CD4-positive, alpha-beta T cell treated with Interleukin-4 for 1 hour (primary cell): ENCODE measurements at places on chromosomes 11 and 22.
A peak's percentile ranks its signal among the peaks of the same experiment; 100 is the strongest.

- no peak for DNase-seq
These were observed 2.2 kb downstream of the ADM2 start for GRCh38 chr22:50483556-50483955.

GRCh38 chr22:44336962-44337677 lies 24.4 kb upstream of the SHISAL1 start:
- no peak for DNase-seq

GRCh38 chr11:83540112-83540675 lies 254.0 kb upstream of the CCDC90B start:
- no peak for DNase-seq

DNA sequence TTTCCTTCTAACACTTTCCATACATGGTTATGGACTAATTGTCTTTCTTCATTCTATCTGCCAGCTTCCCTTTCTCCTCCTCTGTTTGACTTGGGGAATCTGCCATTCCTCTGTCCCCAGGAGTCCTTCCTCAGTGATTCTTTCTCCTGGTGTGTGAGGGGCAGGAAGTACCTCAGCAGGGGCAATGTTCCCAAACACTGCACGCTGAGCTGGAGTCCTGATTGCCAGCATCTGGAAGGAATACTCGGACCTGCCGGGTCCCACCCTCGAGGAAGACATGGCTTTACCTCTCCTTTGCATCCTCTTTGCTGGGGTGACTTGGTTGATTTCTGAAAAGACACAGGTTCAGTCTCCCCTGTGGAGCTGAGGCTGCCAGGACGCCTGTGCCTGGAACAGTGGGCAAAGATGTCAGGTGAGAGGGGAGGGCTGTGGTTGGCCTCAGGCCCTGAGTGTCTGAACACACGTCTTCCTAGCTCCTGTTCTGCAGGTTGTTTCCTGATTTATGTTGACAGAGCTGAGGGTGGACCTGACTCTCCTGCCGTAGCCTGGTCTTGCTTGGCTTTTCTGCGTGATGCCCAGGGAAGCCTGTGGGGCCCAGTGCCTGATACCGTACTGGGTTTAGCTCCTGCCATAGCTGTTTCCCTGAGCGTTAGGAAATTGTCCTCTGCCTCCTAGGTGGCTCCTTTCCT lies 4.3 kb downstream of the COX8A start:
- DNase-seq, result no peak

DNA sequence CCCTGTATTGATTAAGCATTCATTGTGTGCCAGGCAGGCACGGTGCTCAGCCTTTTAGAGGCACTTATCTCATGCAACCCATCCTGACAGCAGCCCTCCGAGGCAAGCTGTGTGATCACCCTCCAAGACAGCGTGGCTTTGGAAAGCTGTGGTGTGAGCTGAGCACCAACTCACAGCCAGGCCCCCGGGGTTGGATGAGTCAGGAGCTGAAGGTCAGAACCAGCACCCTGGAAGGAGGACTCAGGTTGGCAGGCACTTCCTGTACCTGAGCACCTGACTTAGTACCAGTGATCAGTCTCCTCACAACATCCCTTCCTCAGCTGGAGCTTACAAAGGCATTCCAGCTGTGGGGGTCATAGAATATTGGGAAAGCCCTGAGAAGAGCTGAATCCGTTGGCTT lies 9.0 kb downstream of the PATZ1 start:
- DNase-seq, result no peak

DNA sequence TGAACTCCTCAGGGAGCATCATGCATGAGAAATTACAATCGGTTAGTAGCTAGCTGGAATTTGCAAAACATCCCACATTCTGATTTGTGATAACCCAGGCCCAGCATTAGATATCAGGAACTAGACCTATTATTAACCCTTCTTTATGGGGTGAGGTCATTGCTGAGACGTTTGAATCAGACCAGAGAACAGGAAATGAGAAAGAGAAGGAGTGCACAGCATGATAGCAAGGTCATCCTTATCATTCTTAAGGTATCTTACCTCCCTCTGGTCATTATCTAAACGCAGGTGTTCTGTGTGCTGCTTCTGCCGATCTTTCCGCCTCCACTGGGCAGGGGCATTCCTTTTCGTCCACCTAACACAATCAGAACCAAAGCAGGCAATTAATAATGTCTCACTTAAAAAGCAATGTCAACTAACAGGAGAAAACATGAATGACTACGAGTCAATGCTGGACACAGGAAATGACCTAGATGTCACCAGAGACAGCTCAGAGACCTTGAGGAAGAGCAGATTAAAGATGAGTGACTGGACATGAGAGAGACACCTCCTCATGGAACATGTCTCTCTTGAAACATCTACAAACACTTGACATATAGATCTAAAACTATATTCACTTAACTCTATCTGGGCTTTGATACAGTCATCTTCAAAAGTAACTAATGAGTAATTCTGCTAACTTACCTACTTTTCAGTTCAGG lies 78.3 kb upstream of the SCUBE2 start:
- DNase-seq, result no peak

DNA sequence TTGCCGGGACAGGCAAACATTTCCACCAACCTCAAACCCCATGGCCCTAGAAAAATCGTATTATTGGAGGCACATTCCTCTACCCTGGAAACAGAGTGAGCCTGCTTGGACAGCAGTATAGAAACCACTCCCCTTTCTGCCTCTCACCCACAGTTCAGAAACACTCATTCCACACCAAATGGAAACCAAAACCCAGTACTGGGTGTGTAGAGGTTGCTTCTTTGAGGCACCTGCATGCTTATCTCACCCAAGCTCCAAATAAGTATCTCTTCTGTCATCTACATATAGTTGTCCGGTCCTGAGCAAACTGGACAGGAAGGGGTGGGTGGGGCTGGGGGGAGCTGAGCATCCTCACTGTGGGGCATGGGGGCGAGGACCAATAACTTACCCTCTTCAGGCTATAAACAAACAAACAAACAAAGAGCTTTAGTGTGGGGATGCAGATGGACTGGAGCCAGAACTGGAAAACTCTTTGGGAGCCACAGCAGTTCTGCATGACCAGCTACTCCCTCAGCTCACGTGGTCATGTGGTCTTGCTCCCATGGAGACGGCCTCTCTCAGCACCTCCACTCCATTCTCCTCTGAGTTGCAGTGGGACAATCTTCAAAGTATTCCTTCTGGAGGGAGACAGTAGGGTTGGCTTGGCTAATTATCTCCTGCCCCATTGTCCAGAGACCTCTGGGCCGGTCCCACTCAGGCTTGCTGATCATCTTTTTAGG lies 1.0 kb upstream of the PLAAT2 start:
- DNase-seq, result no peak

GRCh38 chr22:27460591-27461347 lies 340.8 kb downstream of the MN1 start:
- DNase-seq, result no peak

GRCh38 chr22:39486951-39487825 lies 14.9 kb upstream of the MIEF1 start:
- DNase-seq, result no peak

GRCh38 chr11:12192794-12193514 lies 82.6 kb downstream of the MICAL2 start:
- no peak for DNase-seq

DNA sequence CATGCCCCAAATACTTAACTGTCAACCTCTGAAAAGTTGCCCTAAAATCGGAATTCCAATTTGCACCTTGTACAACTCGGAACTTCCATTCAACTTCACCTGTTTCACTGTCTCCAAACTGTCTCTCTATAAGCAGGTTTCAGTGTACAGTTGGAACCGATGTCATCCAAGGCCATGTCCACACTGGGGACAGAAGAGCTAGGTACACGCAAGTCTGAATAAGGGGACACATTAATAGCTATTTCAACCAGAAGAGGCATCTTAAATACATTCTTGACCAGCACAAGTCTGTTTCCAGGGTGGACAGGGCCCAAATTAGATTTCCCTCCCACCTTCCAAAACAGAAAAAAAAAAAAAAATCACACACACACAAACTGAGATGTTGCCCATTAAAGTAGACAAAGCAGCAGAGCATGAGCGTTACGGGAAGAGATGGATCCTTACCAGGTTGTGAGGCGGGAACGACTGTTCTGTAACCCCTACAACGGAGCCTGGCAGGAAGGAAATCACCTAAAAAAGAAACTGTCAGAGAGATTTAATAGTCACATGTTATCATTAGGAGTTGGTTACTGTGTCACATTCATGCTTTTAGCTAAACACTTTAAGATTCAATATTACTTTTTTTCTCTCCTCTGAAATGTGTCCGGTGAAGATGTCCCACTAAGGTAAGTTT lies 1.7 kb downstream of the CREBZF start:
- no peak for DNase-seq

- no peak for DNase-seq
These were observed 26.6 kb downstream of the ZBED4 start for GRCh38 chr22:49880281-49880680.

DNA sequence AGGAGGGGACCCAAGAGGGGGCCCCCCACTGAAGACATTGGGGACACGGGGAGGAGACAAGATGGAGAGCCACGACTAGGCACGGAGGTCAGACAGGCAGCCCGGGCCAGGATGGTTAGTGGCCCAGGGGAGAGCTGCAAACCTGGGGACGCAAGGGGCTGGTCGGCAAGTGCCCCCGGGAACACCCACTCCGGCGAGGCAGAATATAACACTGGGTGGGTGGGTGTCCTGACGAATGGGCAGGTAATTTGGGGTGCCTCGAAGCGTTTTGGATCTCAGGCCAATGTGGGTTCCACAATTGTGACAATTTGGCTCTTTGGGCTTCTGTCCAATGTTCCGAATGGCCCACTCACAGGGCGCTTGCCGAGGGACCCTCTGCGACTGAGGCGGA lies 9.9 kb downstream of the IGF2 start:
- no peak for DNase-seq

DNA sequence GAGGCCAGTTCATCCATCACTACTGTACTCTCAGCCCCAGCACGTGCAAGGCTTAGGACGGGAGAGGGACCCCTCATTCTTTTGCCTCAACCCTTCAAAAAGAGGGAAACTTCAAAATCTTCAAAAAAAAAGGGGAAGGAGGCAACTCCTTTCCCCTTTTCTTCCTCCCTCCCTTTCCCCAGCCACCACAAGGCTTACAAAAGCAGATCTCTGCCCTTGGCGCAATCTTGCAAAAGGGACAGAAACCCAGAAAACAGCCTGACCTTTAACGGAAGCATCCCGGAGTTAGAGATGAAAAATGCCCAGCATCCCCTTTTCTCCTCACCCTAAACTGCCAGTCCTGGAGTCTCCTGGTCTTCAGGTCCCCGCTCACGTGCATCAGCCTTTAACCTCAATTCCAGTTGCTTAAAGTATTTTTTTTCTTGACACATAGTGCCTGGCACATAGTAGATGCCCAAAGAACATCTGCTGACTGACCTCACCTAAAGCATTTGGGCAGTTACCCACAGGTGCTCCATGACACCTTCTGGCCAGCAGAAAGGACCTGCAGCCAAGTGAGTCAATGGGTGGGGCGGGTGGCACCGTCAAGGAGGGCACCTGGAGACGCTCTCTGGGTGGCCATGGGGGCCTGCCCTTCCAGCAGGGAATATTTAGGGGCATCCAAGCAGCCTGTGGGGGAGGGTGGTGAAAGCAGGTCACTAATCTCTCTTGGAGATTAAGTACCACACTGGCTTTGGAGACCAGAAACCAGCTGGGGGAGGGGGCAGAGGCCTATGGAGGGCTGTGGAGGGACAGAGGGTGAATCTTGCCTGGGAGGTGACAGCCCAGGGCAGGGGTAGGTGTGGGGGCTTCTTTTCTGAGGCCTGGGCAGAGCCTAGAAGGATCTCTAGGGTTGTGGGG lies 16.3 kb downstream of the NECTIN1 start:
- no peak for DNase-seq

GRCh38 chr11:11500744-11501487 lies 120.9 kb downstream of the GALNT18 start:
- no peak for DNase-seq

DNA sequence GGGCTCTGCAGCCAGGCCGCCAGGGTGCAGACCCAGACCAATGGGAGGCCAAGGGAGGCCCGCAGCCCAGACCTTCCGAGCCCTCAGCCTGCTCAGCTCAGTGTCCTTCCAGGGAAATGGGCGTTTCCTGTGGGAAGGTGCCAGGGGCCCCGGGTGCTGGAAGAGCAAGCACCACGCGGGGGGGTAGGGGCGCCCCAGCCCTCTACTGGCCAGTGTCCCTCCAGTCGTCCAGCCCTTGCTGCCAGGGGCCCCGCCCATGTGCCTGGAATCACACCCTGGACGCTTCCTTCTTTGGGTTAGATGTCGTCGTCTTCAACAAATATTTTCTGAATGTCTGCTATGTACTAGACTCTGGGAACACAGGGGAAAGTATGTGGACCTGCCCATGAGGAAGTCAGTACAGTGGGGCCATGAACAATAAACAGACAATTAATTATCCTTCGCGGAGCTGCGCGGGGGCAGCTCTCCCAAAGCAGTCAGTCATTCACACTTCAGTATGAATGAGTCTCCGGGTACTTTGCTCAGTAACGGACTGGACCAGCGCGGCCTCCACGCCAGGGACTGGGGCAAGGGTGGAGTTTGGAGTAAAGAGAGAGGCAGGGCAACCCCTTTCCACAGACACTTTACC lies 60.2 kb downstream of the CDKN1C start:
- DNase-seq, result no peak

DNA sequence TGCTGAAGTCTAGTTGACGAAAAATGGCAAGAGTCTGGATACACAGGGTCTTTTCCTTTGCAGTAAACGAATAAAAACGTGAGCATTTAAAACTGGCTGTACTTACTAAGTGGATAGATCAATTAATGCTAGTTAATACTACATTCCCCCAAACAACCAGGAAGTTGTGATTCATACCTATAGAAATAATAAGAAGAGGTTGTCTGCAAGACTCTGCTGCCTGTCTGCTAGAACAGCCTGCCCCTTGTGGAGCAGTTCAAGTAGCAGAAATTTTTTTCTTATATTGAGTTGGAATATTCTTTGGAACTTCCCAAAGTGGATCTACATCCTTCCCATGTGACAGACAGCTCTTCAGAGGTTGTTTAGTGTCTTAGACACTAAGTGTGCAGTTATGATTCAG lies 86.8 kb downstream of the TEAD1 start:
- DNase-seq, result no peak

- no peak for DNase-seq
These were observed 29.5 kb downstream of the SLC22A12 start for GRCh38 chr11:64620381-64620971.

GRCh38 chr11:20109731-20110445 lies 50.4 kb downstream of the DBX1 start:
- DNase-seq, result no peak

- no peak for DNase-seq
These were observed 73.0 kb downstream of the C2CD3 start for GRCh38 chr11:74097686-74098237.

DNA sequence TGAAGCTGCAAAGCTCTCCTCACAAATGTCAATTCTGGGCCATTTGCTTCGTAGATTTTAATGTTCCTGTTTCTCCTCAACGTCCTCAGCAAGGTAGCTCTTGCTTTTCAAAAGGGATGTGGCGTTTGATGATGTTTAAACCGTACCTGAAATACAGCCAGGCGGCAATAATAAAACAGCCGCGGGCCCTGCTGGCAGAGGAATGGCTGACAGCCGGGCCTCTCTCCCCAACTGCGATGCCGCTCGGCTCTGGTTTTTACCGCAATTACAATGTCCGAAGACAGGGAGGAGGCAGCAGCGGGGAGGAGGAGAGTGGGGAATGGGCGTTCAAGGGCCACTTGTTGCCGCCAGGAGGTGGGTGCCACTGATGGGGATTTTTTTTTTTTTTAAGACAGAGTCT lies 27.5 kb downstream of the MACROD1 start:
- DNase-seq, result no peak

- peak; percentile 82 for DNase-seq
These were observed 23.7 kb downstream of the JAML start for GRCh38 chr11:118200901-118201680.

- DNase-seq, result no peak
These were observed 206.5 kb downstream of the NAV2 start for GRCh38 chr11:19919050-19919561.

GRCh38 chr11:14245444-14245843 lies 113.5 kb downstream of the RRAS2 start:
- no peak for DNase-seq
